Astrocyte of the spinal cord (primary cell): ENCODE measurements at places on chromosomes 3 and 15.

- DNase-seq, result peak; percentile 79
Measured at GRCh38 chr3:141812084-141812483, 48.9 kb downstream of the GRK7 start.

GRCh38 chr3:45631486-45631885, 36.9 kb downstream of the LIMD1 start:
- DNase-seq, result no peak

GRCh38 chr3:68055215-68055614, 400.8 kb upstream of the SUCLG2 start:
- DNase-seq, result no peak

DNA sequence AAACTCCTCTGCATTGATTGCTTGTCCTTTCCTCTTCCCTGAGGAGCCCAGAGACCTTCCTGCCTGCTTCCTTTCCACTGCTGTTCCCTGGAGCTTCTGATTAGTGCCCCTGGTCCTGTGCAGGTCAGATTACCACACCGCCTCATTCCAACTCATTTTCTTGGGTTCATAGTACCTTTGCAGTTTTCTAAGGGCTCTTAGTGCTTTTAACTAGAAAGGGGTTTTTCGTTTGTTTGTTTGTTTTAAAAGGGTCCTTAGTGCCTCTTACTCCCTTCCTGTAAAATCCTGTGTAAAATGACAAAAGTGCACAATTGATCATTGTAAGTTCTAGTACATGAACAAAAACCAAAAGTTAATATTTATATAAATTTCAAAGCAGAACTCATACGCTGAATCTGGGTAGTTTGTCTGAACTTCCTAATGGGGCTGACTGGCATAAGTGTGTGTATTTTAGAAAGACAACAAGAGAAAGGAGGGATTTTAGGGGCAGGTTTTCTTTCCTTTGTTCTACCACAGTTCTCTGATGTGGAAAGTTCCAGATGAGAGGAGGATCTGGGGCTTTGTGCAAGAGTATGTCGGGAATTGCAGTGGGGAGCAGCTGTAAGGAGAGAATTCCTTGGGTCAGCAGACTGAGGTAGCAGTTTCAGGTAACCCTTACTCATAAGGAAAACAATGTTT, 30.6 kb downstream of the SNRK start:
- peak; percentile 9 for DNase-seq

- DNase-seq, result no peak
Measured at GRCh38 chr3:116298151-116298550, 147.1 kb downstream of the LSAMP start.

GRCh38 chr3:66933233-66933632, 64.9 kb upstream of the KBTBD8 start:
- no peak for DNase-seq

DNA sequence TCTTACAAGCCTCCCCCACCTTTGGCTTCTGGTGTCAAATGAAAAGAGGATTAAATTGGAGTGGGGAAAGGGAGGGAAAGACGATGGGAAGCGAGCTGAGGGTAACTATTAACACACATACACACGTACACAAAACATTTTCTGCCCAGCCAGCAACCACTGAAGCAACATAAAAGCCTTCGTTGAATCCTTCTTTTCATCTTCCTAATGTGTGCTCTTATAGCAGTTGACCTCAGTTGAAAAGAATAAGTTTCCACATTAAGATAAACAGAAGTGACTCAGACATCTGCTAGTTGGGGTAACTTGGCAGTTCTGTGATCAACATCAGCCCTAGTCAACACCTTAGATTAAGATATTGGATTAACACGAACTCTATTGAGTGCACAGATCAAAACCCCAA, 558.5 kb downstream of the MECOM start:
- DNase-seq, result peak; percentile 77

- peak; percentile 62 for DNase-seq
Measured at GRCh38 chr15:40769274-40770146, at the start of gene C15orf62. C15orf62 (plus strand) TSS chr15:40769980; CDS start chr15:40770496, 516 bp downstream.

GRCh38 chr3:138254216-138254615, 67.1 kb downstream of the ARMC8 start:
- DNase-seq, result no peak

- peak; percentile 56 for DNase-seq
Measured at GRCh38 chr3:171833789-171834460, 9.2 kb upstream of the TMEM212 start.

- DNase-seq, result no peak
Measured at GRCh38 chr3:17130956-17131355, 246.2 kb downstream of the PLCL2 start.

- DNase-seq, result no peak
Measured at GRCh38 chr15:89323825-89324224, 10.8 kb downstream of the POLG start.

DNA sequence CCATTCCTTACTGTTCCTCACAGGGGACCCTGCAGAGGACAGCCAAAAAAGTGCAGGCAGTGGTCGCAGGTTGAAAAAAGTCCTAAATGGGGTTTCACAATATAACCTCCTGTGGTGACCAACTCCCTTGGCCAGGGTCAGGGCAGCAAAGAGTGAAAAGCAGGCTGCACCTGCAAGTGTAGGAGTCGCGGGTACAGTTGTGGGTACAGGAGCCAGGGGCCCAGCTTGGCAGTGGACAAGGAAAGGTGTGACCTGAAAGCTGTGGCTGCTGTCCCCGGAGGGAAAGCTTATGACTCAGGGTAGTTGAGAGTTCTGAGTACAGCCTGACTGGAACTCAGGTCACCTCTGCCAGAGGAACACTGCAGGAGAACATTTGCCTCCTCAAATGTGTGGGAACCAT, 1114.1 kb downstream of the ROBO2 start:
- DNase-seq, result no peak

GRCh38 chr3:32076566-32076965, 29.9 kb upstream of the GPD1L start:
- DNase-seq, result peak; percentile 43

DNA sequence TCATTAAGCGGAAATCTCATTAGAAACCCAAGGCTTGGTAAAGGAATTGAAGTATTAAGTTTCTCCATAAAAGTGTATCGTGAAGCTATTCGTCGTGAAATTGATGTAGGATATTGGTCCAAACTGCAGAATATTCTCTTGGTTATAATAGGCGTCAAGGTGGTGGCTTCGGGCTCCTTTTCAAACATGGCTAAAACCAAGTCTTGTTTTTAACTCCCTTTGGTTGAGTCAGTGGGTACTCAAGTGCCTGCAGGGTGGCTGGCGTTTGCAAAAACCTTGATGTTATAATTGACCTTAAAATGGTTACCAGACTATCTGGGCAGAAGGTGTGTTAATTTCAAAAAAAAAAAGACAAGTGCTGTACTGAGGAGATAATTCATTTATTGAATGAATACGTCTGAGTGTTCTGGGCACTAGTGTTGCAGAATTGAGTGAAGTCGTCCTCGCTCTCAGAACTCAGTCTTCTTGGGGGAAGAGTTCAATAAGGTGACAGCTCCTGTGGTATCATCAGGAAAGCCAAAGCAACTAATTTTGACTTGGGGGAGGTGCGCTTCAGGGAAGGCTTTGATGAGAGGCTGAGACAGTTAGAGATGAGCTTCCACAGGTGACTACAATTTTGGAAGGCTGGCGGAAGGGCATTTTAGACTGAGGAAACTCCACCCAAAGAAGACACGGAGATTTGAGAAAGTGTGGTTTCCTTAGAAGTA, 1.5 kb downstream of the UBE2Q2 start:
- DNase-seq, result no peak

DNA sequence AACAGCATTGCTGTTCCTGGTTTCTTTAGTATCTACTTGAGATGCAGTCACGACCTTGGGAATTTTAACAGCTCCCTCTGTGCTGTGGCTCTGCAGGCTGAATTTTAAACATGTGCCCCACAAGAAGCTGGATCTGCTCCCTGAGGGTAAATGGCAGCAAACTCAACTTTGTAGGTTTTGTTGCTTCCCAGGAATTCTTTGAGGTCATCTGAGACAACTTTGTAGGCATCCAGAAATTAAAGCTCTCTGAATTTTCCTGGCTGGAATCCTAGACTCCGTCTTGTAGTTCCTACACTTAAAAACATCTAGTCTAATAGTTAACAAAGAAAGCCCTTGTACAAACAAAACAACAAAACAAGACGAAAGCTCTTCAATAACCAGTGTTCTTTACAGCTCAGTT, 366.3 kb downstream of the FEZF2 start:
- DNase-seq, result peak; percentile 43

- no peak for DNase-seq
Measured at GRCh38 chr15:58665672-58666071, 83.8 kb downstream of the ADAM10 start.

GRCh38 chr3:150408221-150409124, at the start of gene TSC22D2:
TSC22D2 (plus strand) TSS chr3:150408298; CDS start chr3:150409351, 1,053 bp downstream.
- peak; percentile 97 for DNase-seq
